Psoas muscle (tissue), 8 donors: ENCODE measurements at places on chromosomes 4 and X.

GRCh38 chr4:95510877-95511276, 37.9 kb downstream of the UNC5C start:
- DNase-seq, result no peak

DNA sequence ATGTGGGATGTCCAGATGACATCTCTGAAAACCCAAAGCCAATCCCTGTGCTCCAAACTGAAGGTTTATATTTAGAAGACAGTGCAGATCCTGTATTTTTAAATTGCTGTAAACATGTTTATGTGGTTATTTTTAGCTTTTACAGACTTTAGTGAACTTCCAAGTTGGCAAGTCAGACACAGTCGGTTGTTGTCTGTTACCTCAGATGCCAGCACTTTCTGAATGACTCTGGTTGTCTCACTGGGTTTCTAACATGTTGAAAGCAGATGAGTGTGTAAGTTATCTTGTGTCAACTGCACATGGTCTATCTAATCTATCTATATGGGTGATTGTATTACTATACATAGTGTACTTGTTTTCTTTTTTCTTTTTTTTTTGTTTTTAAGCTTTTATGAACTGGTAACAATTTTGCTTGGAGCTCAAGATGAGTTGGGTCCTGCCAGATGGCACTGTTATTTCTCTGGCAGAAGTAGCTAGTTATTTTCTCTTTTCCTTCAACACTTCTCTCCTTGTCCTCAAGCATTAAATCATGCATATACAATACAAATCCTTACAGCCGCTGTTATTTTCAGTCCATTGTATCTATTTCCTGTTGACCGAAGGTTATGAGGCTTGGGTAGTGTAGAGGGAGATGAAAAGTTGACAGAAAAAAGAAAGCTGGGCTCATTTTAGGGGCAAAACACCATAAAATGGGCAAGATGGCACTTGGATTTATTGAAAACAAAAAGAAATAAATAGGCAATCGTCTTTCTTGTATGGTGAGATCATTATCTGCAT, 66.3 kb downstream of the GAB1 start:
- DNase-seq, result no peak

GRCh38 chr4:182600093-182600492, 317.1 kb downstream of the DCTD start:
- no peak for DNase-seq

DNA sequence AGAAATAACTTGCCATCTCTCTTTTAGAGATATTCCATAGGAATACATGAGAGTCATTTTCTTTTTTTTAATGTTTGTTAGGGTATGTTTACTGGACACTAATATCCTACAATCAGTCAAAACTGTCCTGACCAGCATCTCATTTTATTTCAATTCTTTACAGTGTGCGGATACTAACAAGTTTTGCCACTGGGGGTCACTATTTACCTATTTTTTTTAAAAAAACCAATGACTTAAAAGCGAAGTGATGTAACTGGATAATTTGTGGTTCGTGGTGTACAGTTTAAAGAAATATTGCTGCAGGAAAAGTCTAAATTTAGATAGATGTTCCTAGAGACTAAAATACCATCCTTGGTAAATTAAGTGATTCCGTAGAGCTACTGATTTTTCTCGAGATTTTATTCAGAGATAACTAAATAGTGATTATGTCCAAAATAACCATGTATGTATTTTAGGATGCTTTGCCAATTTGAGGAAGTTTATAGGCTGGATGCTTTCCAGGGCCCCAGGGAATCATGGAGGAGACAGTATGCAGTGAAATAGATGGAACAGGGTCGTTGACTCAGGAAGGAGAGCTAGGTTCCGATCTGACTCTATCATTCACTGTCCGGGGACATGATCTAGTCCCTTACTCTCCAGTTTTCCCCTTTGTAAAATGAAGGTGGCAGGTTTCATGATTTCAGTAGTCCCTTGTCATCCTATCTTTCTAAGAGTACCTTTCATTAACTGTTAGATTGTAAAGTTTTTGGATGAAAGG, 34.0 kb upstream of the GNPDA2 start:
- no peak for DNase-seq

- DNase-seq, result no peak
These were observed 457 bp downstream of the TFE3 start for GRCh38 chrX:49042581-49043219.

- DNase-seq, result no peak
These were observed 278.2 kb upstream of the GATB start for GRCh38 chr4:152039023-152039481.

GRCh38 chr4:87566276-87566675, 37.1 kb upstream of the SPARCL1 start:
- no peak for DNase-seq

GRCh38 chr4:183554878-183555585, 50.2 kb downstream of the ING2 start:
- DNase-seq, result no peak

DNA sequence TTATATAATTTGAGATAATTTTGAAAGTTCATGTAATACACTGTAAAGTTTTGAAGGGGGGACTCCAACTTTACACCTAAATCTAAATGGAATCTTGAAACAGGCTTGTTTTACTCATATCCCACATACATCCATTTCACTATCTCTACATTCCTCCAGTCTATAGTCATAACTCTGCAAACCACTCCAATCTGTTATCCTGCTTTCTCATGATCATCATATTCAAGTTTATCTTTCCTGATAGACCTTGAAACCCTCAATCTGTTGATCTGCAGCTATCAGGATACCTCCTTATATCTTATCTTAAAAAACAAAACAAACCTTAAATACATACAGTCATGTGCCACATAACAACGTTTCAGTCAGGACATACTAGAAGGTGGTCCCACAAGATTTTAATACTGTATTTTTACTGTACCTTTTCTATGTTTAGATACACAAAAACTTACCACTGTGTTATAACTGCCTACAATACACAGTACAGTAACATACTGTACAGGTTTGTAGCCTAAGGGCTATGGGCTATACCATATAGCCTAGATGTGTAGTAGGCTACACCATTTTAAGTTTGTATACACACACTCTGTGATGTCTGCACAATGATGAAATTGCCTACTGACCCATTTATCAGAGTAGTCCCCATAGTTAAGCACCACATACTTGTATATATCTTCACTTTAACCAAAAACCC, 14.0 kb downstream of the CHIC2 start:
- no peak for DNase-seq

DNA sequence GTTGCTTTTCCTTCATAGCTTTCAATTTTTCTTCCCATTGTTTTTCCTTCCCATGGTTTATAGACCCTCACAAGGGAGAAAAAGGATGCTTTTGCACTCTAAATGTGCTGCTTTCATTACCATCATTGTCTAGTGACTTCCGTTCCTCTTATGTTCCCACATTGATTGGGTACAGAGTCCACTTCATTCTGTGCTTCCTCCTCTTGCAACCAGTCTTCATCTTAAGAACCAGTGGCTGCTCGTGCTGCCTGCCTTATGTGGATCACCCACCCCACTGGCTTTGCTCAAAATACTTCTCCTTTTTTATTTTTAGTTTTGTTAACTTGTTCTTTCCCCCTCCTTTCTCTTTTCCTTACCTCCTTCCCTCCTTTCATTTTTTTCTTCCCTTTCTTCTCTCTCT, 76.5 kb upstream of the BOD1L1 start:
- DNase-seq, result no peak

GRCh38 chr4:1015179-1015578, 3.8 kb downstream of the FGFRL1 start:
- DNase-seq, result no peak

- DNase-seq, result no peak
These were observed 66.0 kb downstream of the GLRB start for GRCh38 chr4:157141976-157142375.

GRCh38 chr4:37483610-37484009, 202.6 kb downstream of the RELL1 start:
- DNase-seq, result no peak

GRCh38 chr4:106868381-106869035, 167.6 kb downstream of the DKK2 start:
- DNase-seq, result no peak

DNA sequence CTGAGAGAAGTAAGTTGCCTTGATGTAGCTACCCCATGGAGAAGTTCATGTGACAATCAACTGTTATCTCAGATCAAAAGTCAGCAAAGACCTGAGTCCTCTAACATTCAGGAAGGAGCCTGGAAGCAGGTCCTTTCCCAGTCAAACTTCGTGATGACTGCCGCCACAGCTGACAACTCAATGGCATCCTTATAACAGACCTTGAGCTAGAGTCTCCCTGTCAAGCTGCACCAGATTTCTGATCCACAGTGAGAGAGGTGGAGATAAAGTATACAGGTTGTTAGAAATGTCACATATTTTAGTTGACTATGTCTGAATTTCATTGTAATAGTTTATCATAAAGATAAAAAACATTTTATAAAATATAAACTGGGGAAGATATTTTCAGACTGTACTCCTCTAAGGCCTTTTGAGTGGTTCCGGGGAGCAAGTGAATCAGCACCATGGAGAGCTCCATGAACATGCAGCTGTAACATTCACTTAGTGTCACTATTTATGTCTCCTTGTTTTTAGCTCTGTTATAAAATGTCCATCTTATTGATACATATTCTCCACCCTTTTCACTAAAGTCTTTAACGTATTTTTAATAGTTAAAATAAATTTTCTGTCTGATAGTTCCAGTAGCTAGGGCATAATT, 1653.5 kb upstream of the AGA start:
- no peak for DNase-seq

- DNase-seq, result no peak
These were observed 4.8 kb downstream of the LRRC66 start for GRCh38 chr4:52015366-52015765.

- no peak for DNase-seq
These were observed 5.8 kb downstream of the SRD5A3 start for GRCh38 chr4:55351824-55352223.

DNA sequence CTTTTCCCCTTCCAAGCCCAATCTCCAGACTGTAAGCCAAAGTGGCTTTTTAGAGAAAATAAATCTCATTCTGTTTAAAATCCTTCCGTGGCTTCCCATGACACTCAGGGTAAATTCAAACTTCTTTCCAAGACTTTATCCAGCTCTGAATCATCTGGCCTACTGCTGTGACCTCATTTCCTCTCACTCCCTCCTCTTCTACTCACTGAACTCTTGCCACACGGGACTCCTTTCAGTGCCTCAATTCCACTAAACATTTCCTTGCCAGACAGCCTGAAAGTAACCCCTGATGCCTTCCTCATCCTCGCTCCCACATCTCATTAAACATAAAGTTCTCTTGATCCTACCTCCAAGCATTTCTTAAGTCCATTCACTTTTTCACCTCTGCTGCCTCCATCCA, 27.8 kb upstream of the RNF128 start:
- no peak for DNase-seq

GRCh38 chr4:8319731-8320385, 50.3 kb downstream of the HTRA3 start:
- DNase-seq, result peak; percentile 86

GRCh38 chrX:39759526-39760224, 338.1 kb downstream of the BCOR start:
- no peak for DNase-seq

DNA sequence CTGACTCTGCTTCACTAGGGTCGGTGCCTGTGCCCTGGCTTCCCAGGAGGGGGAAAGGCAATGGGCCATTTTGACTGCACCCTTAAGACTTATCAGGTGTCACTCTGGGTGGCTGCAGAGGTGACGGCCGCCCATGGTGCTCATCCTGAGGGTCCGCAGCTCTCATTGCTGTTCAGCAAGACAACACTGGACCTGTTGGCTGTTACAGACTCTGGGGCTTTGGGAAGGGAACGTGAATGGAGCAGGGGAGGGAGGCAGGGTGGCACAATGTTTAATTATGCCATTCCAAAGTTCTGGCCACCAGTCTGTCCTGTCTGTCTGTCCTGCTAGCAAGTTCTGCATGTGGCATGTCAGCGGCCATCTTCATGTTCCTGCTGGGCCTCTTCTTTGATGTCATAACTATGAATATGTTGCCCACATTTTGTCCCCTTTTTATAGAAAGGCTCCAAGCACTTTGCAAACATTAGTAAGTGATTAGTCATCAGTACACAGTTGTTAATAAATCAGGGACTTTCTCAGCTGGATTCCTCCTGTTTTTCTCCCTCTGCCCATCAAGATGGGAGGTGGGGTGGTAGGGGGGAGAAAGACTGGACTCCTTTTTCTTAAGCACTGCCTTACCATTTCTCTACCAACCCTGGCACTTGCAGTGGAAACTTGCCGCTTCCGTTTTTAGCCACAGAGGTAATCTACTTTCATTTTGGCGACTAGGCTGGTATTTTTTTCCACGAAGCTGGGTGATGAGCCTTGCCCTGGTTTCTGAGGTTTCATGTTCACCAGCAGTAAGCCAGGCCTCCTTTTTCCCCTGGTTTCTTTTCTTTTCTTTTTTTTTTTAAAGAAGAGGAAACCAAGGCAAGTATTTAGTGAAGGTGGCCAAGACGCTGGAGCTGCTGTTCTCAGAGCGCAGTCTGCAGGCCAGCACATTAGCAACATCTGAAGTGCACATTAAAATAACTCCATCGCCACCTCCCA, 88.6 kb upstream of the TRIM2 start:
- no peak for DNase-seq

GRCh38 chrX:5307416-5307815, 921.3 kb downstream of the NLGN4X start:
- no peak for DNase-seq

GRCh38 chr4:110632506-110633357, 9.9 kb upstream of the PITX2 start:
- DNase-seq, result no peak

- no peak for DNase-seq
These were observed 77.2 kb upstream of the BOD1L1 start for GRCh38 chr4:13704761-13705160.

GRCh38 chrX:17370191-17370590, 4.8 kb upstream of the NHS start:
- DNase-seq, result no peak

- DNase-seq, result no peak
These were observed 933.6 kb upstream of the ADGRL3 start for GRCh38 chr4:60266505-60266904.

GRCh38 chr4:168325591-168325990, 7.0 kb upstream of the DDX60 start:
- DNase-seq, result no peak

- no peak for DNase-seq
These were observed 58.2 kb upstream of the DKK2 start for GRCh38 chr4:107094332-107094731.
